Camera-type eye (tissue), 1 donor: ENCODE measurements at places on chromosomes 3 and 15. TPM values are rescaled to one million over a fixed set of nuclear protein-coding genes. Genes with fewer than 3 reads are reported as not detected.

The FSTL1 gene
- total RNA-seq: 786 TPM

The SLC12A6 gene
- total RNA-seq: 61.6 TPM

The LMCD1 gene
- 65.8 TPM for total RNA-seq

The HDC gene
- total RNA-seq: 3.8 TPM

The SH2D7 gene
- not detected for total RNA-seq

The GOLGA8J gene
- 0.33 TPM for total RNA-seq

The MYLK gene
- 149 TPM for total RNA-seq

The NLGN1 gene
- total RNA-seq: 74.2 TPM

The CPNE4 gene
- 18.1 TPM for total RNA-seq

The TMEM202 gene
- total RNA-seq: not detected

The PGBD4 gene
- total RNA-seq: 2.1 TPM

The ANKRD63 gene
- not detected for total RNA-seq

The CHST13 gene
- total RNA-seq: 0.38 TPM

The UROC1 gene
- total RNA-seq: 0.11 TPM

The GASK1A gene
- 24.4 TPM for total RNA-seq
